ENCODE measurements at places on chromosomes 4 and X. TPM values are rescaled to one million over a fixed set of nuclear protein-coding genes. Genes with fewer than 3 reads are reported as not detected.
A peak's percentile ranks its signal among the peaks of the same experiment; 100 is the strongest.

- no peaks in the 10 kb centered on the region for H3K4me1 ChIP-seq
- no peak for DNase-seq
Observed at GRCh38 chrX:63657821-63658220, 127.2 kb downstream of the ARHGEF9 start.

CTAG2 gene
- not detected for total RNA-seq

- no peak overlapping the region for H3K27ac ChIP-seq
- H3K36me3 ChIP-seq: no peaks in the 10 kb centered on the region
- DNase-seq: no peak
- H3K4me1 ChIP-seq: peaks cover 8% of the 10 kb centered on the region
Observed at GRCh38 chrX:110087485-110088356, 84.8 kb downstream of the TMEM164 start.

GRCh38 chr4:140448830-140449229, 21.4 kb upstream of the CLGN start:
- H3K36me3 ChIP-seq: no peaks in the 10 kb centered on the region
- no peak overlapping the region for H3K4me3 ChIP-seq
- no peaks in the 10 kb centered on the region for H3K4me1 ChIP-seq
- no peaks in the 10 kb centered on the region for H3K27me3 ChIP-seq

GAB3 gene
- total RNA-seq: 7.6 TPM

DNA sequence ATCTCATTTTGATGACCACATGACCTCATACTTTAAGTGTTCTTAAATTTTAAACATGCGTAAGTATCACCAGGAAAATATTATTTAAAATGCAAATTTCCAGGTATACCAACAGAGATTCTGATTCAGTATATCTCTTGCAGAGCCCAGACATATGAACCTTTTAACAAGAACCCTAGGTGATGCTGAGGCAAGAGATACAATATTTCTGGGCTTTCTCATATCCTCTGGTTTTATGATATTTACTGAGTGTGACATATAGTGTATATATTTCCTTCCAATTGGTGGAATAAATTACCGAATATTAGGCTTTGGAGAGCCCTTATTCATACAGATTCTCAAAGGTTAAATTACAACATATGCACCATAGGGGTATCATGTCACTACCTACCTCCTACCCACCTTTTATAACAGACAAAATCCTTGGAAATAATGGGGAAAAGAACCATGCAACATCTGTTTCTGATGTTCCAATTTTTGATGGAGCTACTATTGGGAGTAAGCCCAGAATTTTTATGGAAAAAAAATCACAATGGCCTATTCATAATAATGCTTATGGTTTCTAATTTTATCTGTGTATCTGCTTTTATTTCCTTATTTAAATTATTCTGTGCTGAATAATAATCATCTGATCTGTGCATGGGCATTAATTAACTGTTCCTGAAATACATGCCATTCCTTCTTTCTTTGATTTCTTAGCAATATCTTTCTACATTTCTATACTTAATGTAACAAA, 27.1 kb downstream of the KCTD8 start:
- DNase-seq: no peak
- H3K4me3 ChIP-seq: no peak overlapping the region
- H3K4me1 ChIP-seq: no peaks in the 10 kb centered on the region
- H3K27me3 ChIP-seq: no peaks in the 10 kb centered on the region

XAGE1A gene
- not detected for total RNA-seq

NHSL2 gene
- 12.3 TPM for total RNA-seq

DNA sequence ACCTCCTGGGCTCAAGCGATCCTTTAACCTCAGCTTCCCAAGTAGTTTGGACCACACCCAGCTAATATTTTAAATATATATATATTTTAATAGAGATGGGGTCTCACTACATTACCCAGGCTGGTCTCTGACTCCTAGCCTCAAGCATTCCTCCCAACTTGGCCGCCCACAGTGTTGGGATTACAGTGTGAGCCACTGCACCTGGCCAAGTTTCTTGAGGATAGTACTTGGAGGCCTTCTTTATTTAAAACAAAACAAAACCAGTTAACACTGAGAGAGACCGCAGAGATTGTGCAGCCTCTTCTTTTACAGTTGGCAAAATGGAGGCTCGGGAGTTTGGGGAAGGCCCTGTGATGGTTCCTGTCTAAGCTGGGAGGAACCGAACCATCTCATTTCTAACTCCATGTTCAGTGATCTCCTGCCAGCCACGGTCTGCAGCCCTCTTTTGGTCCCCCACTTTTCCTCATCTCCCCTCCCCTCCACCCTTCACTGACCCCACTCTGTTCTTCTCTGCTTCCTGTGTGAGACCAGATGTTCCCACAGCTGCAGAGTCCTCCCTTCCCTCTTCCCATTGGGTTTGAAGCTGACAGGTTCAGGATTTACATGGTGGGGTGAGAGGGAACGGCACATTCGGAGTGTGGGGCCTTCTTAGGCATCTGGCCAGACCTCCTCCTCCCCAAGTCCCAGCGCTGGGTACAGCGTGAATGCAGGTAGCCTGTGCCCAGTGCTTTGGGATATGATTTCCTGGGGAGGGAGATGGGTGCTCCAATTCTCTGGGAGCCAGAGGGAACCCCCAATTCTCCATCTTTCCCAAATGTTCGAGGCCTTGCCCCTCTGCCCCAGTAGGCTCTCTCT, 1.4 kb upstream of the SORCS2 start:
- H3K27me3 ChIP-seq: no peaks in the 10 kb centered on the region
- DNase-seq: peak; percentile 82
- peaks cover 17% of the 10 kb centered on the region for H3K4me1 ChIP-seq
- no peak overlapping the region for H3K4me3 ChIP-seq
